ENCODE measurements at places on chromosomes 4 and X.

GRCh38 chr4:152074088-152074437, 313.3 kb upstream of the GATB start:
- DNase-seq = no peak

DNA sequence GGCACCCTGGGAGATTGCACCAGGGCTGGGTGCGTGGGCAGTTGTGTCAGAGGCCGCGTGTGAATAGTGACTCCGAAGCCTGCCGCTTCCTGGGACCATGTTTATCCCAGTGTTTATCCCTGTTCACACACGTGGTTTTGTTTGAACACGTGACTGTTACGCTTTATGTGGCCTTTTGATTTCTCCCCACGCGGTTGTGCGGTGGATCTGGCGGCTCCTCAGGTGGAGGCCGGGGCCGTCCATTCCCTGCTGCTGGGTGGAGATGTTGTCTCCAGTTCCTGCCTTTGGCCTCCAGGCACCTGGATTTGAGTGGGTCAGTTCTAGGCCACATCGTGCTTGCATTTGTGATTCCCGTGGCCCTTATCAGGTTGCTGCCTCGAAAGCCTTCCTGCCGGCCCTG, 35.1 kb downstream of the NELFA start:
- no peak for DNase-seq

DNA sequence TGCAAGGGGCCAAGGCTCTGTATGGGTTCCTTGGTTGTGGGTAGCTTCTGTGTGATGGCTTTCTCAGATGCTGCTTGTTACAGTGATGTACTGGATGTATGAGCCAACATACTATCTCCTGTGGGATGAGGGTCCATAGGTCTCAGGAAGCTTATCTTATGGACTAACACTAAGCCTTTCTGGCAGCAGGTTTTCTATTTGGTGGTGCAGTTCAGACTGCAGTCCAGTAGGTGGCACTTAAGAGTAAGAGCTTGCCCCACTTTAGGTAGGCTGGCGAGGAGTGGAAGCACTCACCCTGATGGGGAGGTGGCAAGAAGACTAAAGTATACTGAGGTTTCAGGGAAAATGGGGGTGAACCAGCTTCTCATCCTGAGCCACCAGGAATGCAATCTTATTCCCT, 306.7 kb upstream of the MAOA start:
- peak; percentile 7 for DNase-seq

DNA sequence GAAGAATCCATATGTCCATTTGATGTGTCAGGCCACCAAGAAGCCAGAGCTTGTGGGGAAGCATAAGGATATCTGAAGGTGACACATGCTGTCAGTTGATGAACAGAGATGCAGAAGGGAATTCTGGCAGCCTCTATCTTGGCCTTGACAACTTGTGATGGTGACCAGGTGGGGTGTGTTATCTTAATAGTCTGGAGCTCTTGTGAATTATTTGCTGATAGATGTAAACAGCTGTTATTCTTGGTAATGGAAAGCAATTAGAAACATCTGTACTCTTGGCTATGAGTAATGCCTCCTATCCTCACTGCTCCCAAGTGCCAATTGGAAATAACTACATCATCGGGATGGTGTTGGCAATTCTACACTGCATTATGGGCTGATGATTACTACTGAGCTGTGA, 51.9 kb downstream of the NAA11 start:
- DNase-seq = no peak
